NCI-H187 treated with DMSO at 0.1 percent for 48 hours (cell line): ENCODE measurements at places on chromosomes 2 and 18.
A peak's percentile ranks its signal among the peaks of the same experiment; 100 is the strongest.

DNA sequence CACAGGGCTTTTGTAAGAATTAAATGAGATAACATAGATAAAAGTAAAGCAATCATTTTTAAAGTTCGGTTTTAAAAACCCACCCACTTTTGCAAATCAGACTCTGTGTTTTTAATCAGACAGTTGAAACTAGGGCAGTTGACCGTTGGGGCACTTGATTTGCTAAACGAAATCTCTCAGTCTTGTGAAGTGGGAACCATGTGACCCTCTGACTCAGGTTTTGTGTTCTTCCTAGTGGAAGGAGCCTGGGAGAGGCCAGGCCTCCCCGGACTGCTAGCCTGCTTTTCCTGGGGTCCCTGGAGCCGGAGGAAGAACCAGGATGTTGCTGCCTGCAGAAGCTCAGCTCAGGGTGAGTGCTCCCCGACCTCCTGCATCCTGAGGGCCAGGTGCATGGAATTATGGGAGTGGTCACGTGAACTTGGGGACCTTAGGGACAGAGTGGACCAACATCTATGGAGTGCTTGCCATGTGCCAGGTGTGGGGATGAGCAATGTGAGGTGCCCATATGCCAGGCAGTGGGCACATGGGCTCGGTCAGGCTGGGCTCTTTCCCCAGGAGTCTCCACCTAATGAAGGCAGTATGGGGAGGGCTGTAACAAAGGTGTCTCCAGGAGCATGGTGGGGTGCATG lies 3.9 kb downstream of the C2orf72 start:
- no peak for DNase-seq

DNA sequence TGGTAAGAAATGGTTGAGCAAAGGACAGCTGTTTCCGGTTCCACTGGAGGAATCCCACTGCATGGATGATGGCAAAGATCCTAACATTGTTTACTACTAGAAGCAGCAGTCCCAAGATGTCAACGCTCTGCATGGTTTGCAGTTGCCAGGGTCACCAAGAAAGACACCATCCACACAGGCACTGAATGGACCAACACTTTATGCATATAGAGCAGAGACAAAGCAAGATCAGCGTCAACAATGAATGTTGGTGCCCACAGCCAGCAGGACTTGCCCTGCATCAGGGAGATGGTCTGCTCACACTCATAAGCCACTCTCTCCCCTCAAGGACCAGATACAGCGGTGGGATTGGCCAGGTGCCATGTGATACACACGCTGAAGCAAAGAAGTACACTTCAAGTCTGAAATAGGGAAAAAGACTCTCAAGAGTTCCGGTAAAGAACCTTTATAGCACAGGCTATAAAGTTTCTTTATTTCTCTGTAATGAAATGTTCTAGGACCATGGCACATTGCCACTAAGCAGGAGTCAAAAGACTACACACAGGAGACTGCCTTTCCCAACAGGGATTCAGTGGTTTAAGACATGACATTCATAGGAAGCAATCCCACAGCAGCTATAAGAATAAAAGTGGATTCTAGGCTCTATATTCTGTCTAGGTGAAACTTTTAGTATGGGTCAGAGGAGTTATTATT lies 133.2 kb upstream of the EPHA4 start:
- DNase-seq: no peak

DNA sequence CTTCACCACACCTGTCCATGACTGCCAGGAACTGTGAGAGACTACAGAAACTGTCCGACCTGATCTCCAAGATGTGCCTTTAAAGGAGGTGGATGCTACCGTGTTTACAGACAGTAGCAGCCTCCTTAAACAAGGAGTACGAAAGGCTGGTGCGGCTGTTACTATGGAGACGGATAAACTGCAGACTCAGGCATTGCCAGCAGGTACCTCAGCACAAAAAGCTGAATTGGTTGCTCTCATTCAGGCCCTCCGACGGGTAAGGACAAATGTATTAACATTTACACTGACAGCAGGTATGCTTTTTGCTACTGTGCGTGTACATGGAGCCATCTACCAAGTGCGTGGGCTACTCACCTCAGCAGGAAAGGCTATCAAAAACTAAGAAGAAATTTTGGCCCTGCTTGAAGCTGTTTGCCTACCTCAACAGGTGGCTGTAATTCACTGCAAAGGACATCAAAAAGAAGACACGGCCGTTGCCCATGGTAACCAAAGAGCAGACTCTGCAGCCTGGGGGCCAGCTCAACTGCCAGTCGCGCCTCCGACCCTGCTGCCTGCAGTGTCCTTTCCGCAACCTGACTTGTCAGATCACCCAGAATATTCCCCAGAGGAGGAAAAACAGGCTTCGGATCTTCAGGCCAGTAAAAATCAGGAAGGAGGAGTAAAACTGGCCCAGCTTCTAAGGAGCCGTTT lies 30.9 kb downstream of the SKA1 start:
- peak; percentile 46 for DNase-seq

GRCh38 chr18:24027156-24027827 lies 12.7 kb downstream of the TTC39C start:
- DNase-seq: no peak

GRCh38 chr2:30139131-30139870 lies 7.5 kb upstream of the YPEL5 start:
- DNase-seq: no peak

DNA sequence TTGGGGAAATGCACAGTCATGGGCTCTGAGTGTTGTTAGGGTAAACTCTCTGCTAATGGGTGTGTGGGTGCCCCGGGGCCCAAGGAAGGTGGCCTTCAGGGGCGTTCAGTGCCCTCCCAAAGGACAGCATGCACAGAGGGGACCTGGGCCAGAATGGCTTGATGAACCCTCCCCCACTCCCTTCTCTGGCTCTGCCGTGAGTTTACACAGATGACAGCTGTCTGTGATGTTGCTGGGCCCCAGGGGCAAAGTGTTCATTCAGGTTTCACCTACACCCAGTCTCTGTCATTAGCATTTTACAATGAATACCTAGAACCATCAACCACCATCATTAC lies 3.2 kb downstream of the NPPC start:
- DNase-seq: no peak

DNA sequence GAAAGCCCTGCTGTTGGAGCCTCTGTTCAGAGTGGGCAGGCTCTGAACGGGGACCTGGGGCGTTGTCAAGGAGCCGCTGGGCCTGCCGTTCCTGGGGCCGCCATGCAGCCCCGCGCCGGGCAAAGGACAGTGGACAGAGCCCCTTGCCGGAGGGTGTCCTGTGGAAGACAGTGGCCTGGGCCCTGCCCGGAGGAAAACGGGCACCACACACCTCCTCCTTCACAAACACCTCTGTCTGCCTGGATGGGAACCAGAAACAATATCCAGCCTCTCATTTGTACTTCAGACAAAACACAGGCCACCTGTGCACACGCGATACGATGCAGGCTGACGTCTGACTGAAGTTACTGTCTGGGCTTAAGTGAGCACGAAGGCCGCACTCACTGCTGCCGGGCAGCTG lies 233.7 kb downstream of the TWIST2 start:
- DNase-seq: no peak

GRCh38 chr2:232993231-232993821 lies 19.7 kb downstream of the NGEF start:
- no peak for DNase-seq

DNA sequence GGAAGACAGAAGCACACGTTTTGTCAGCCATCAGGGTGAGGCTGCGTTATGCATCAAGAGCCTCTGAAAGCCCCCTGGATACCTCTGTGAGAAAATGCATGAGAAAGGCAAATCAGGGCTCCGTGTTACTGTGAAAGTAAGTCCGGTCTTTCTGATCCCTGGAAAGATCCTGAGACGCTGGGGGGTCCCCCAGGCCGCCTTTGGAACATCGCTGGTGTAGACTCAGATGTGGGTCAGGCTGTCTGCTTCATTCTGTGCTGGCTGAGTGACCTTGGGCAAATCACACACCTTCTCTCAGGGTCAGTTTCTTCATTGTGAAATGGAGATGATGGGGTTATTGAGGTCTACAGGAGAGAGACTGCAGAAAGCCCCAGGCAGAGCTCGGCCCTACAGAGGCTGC lies 42.0 kb upstream of the HS6ST1 start:
- DNase-seq: no peak

DNA sequence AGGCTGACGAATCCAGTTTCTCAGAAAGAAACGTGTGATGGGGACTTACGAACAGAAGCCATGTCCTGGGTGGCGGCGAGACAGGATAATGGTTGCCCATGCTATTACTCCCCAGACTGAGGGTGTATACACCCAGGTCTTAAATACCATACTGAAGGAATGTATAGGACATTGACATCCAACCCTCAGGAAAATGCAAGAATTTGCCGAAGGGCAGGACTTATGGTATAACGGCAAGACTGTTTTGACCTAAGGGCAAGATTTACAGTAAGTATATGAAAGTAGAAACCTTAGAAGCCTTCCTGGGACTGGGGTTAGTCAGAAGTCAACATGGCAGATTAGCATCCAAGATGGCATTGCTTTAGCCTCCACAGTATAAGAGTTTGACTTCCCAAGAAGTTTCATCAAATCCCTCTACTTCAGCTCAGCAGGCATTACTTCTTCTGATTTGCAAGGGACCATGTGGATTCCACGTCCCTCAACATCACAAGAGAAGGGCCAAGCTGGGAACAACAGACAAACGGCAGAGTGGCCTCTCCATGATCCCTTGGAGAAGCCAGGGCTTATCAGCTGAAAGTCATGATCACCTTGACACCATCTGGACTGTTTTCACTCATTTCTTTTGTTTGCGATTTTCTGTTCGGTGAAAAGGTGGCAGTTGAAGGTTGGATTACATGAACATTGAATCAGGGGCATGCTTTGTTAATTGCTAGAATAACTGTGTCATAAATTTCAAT lies 21.1 kb downstream of the ST3GAL5 start:
- no peak for DNase-seq

DNA sequence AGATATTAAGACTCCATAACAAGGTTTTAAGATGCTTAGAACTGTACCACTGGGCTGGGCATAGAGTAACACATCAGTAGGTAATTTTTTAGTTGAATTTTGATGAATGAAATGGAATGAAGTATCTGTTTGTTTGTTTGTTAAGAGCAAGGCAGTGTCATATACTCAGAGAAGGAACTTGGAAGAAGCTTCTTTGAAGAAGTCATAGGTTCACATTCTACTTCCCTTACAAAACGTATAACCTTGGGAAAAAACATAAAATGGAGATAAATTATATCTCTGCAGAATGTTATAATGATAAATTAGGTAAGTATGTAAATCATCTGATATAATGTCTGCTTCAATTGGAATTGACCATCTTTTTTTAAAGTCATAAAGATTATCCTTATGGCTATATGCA lies 122.1 kb upstream of the SLC39A10 start:
- DNase-seq: no peak

GRCh38 chr2:237996021-237996593 lies 29.3 kb downstream of the UBE2F start:
- DNase-seq: no peak

- no peak for DNase-seq
Measured at GRCh38 chr18:6542296-6542695, 127.6 kb upstream of the L3MBTL4 start.

GRCh38 chr18:74342416-74343043 lies 26.9 kb downstream of the C18orf63 start:
- DNase-seq: no peak

GRCh38 chr2:88540346-88540745 lies 86.9 kb downstream of the EIF2AK3 start:
- no peak for DNase-seq

DNA sequence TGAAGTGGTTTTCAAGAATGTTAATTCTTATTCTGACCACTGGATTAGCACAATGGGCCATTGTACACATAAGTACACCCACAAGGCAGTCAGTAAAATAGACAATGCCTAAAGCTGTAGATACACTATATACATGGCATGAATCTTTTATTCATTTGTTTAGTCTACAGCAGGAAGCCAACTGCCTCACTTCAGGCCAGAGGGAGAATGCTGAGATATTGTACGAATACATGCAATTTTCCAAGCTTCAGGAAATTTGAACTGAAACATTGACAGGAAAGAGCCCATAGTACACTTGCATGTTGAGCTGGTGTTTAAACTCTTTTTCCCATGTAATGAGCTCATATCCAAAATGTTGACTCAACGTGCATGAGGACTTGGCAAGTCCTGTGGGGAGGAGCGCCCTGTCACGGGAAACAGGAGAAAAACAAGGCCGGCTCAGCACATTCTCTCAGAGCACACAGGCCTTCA lies 111.6 kb upstream of the CYP1B1 start:
- DNase-seq: no peak

DNA sequence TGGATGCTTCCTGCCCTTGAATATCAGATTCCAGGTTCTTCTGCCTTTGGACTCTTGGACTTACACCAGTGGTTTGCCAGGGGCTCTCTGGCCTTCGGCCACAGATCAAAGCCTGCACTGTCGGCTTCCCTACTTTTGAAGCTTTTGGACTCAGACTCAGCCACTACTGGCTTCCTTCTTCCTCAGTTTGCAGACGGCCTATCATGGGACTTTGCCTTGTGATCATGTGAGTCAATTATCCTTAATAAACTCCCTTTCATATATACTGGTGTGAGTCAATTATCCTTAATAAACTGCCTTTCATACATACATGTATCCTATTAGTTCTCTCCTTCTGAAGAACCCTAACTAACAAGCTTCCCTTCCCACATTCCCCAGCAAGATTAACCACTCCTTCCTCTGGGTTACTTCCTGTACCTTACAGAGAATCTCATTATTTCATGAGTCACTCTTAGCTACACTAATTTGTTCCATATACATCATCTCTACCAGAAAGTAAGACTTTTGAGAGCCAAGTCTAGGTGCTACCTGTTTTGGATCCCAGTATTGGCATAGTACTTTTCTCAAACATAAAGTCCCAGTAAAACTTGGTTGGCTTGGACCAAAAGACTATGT lies 31.3 kb upstream of the LRATD1 start:
- no peak for DNase-seq

DNA sequence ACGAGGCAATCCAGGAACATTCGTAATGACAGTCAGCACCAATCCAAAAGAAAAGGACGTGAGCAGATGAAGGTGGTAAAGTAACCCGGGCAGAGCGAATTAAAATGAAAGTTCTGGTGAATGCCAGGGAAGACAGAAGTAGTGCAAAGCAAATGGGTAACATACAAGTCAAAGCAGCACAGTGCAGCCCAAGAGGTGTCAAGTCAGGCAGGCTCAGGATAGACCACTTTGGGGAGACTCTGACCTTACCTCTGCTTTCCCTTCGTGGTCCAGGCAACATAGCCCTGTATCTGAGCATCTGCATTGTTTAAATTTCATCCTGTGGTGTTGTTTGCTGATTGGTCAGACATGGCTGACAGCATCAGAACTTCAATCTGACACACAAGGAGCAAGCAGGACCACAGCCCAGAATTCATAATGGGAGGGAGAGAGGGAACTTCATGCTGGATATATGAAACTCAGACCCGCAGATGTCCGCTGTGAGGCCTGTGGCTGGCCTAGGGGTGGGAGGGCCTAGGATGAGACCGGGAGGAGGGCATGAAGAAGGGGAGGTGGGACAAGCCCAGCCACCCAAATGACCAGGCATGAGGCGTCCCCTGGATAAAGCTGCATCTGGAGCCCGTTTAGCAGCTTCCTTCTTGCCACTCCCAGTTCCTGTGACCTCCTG lies 285.7 kb downstream of the TCF4 start:
- DNase-seq: no peak

GRCh38 chr2:100247256-100248043 lies 74.9 kb downstream of the LONRF2 start:
- no peak for DNase-seq

- no peak for DNase-seq
Measured at GRCh38 chr2:75772908-75773630, 62.4 kb upstream of the GCFC2 start.

- no peak for DNase-seq
Measured at GRCh38 chr2:111967018-111967417, 68.6 kb downstream of the MERTK start.

GRCh38 chr2:13696601-13697000 lies 935.9 kb upstream of the LRATD1 start:
- no peak for DNase-seq

GRCh38 chr2:180699657-180700361 lies 280.6 kb upstream of the UBE2E3 start:
- DNase-seq: no peak
